Activated T-helper 1 cell treated with anti-CD3 and anti-CD28 coated beads, Interleukin-2, amount 50 U/mL, for 16 hours (primary cell): ENCODE measurements at places on chromosomes 12 and 14.

DNA sequence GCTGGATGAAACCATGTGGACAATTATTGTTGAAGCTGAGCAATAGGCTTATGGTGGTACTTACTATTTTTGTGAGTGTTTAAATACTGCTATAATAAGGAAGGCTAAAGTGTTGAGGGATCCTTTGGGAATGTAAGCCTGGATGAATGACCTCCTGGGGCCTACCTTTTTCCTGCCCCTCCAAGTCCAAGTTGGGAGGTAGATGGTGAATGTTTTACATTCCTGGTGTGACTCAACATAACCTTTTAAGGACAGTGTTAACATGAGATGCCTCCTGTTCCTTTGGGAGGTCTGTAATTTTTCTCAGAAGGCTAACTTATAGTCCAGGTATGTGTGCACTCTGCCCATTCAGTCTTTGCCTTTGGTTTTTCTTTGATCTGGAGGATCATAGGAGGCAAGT is 315.9 kb downstream of the NRXN3 start:
- DNase-seq = no peak

- no peak for DNase-seq
These were observed 50.3 kb downstream of the ADAMTS20 start for GRCh38 chr12:43501703-43502102.

DNA sequence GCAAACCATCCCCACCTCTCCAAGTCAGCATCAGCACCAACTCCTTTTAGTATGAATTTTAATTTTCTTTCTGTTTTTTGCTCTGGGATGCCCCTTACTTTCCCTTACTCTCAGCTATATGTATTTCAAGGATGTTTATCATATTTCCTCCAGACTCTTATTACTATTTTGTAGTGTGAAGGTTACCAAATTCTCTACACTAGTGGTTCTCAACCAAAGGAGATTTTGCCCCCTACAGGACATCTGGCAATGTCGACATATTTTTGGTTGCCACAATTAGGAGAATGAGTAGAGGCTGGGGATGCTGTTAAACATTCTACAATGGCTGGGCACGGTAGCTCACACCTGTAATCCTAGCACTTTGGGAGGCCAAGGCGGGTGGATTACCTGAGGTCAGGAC is 29.1 kb upstream of the SOS2 start:
- no peak for DNase-seq

DNA sequence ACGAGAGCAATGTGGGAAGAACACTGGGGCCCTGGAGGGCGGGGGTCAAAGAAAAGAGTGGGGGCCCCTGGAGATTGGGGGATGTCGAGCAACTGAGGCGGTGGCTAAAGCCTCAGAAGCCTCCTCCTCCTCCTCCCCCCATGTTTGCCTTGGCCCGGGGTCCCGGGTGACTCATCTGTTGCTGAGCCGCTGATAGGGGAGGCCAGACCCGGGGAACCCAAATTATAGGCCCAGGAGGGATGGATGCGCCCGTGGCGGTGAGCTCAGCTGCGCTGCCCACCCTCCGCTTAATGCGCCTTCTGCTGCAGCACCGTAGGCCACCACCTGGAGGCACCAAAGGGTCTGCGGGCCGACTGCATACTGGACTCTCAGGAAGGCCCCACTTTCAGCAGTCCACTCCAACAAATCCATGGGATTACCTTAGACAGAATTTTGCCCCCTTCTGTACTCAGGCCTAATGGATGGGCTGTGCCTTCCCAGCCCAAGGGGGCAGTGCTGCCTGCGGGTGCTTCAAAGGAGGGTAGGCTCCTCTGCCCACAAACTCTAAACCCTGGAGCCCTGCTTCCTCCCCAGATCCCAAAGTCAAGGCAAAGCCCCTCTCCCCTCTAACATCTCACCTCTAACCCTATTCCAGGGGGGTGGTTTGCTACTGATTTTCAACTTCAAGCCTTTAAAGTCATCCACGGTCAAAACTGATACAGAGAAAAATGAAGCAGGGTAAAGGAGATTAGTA is 2.6 kb upstream of the WNT10B start:
- no peak for DNase-seq

DNA sequence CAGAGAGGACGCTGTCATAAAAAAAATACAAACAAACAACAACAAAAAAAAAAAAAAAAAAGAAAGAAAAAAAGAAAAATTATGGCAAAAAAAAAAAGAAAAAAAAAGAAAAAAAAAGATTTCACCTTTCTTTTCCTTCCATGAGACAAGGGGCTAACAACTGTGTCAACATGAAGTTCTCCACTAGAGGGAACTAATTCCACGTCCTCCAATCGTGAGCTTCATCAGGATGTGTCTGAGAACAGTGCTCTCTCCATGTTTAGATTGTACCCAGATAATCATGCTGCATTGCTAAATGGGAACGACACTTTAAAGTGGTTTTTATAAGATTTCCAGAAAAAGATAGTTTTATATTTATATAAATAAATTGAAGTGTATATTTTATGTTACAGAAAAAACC is 96.2 kb upstream of the PTPRB start:
- no peak for DNase-seq

GRCh38 chr12:19151298-19151697 is 21.8 kb downstream of the PLEKHA5 start:
- DNase-seq = no peak

- DNase-seq = no peak
These were observed 211.5 kb upstream of the C14orf180 start for GRCh38 chr14:104367866-104368750.

DNA sequence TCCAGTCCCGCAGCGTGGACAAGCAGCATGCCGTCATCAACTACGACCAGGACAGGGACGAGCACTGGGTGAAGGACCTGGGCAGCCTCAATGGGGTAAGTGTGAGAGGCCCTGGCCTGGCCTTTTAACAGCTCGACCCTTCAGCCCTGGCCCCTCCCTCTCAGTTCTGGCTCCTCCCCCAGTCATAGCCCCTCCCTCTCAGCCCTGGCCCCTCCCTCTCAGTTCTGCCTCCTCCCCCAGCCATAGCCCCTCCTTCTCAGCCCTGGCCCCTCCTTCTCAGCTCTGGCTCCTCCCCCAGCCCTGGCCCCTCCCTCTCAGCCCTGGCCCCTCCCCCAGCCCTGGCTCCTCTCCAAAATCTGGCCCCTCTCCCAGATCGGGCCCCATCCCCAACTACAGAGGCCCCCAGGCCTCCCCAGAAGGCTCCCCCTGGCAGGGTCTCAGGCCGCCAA is 11.2 kb downstream of the CEP170B start:
- no peak for DNase-seq

- DNase-seq = no peak
These were observed 16.0 kb downstream of the ULK1 start for GRCh38 chr12:131910302-131911027.

GRCh38 chr14:87199381-87199780 is 793.6 kb downstream of the GALC start:
- DNase-seq = no peak

GRCh38 chr14:87567618-87568295 is 425.2 kb downstream of the GALC start:
- no peak for DNase-seq

DNA sequence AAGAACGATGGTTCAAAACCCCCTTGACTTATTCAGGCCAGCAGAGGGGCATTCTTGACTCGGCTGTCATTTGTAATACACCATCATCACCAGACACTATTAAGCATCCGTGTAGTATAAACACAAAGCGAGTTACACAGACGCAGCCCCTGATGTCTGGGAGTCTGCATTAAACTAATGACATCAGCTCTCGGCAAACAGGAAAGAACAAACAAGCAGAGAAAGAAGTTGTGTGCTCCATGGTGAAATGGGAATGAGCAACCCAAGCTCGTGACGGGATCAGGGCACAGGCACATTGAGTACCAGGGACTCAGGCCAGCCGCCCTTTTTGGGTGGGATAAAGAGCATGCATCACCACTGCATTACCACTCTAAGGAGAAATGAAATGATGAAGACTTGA is 460.1 kb downstream of the MED13L start:
- no peak for DNase-seq

GRCh38 chr12:94178882-94179281 is 30.5 kb downstream of the PLXNC1 start:
- no peak for DNase-seq

- no peak for DNase-seq
These were observed 958.4 kb downstream of the SLC6A15 start for GRCh38 chr12:83954071-83954789.

- no peak for DNase-seq
These were observed 21.5 kb downstream of the LLPH start for GRCh38 chr12:66109056-66109455.

DNA sequence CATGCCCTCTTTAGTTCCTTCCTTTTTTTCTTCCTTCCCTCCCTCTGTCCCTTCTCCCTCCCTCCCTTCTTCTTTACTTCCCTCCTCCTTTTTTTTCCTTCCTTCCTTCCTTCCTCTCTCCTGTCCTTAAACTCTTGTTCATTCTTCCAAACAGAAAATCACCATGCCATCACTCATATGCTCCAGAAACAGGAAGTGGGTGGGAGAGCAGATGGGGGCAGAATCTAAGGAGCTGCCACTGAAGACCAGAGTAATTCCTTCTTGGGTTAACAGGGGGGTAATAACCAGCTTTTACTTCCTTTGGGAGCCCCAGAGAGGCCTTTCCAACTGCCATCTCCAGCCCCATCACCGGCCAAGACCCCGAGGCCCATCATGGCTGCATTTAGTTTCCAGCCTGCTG is 51.2 kb downstream of the SVOP start:
- no peak for DNase-seq

- DNase-seq = no peak
These were observed 772.5 kb upstream of the ALG10B start for GRCh38 chr12:37543966-37544668.

DNA sequence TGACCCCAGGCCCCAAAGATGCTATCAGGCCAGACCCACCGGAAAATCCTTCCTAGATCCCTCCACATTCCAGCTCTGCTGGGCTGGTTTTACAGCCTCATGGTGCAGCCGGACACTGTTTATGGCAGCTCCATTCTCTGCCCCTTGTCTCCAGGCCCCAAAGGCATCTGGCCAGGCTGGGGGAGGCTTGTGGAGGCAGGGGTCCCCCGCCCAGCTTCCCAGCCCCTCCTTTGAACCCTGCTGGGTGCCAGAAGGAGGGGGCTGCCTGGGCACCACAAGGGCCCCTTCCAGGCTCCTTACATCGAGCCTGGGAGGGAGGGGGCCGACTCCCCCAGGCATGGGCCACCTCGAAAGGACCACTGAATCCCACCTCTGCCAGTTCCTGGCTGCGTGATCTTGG is 19.8 kb upstream of the SMUG1 start:
- DNase-seq = no peak

- no peak for DNase-seq
These were observed 26.3 kb upstream of the BCDIN3D start for GRCh38 chr12:49868952-49869815.

DNA sequence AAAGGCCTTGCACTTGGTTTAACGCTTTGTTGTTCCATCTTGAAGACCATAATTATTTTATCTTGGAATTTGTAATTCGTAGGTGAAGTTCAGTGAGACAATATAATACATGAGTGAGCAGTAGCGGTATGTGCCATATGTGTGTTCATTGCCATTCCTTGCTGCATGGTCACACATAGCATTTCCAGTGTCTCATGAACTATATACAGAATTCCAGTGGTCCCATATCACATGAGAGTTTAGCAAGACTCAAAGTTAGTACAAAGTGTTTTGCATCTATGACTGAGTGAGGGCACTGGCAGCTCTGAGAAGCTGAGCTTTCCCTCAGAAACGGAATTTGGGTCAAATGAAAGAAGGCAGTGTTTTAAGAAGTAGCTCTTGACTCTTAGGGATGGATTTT is 359.8 kb downstream of the FOXG1 start:
- DNase-seq = no peak

DNA sequence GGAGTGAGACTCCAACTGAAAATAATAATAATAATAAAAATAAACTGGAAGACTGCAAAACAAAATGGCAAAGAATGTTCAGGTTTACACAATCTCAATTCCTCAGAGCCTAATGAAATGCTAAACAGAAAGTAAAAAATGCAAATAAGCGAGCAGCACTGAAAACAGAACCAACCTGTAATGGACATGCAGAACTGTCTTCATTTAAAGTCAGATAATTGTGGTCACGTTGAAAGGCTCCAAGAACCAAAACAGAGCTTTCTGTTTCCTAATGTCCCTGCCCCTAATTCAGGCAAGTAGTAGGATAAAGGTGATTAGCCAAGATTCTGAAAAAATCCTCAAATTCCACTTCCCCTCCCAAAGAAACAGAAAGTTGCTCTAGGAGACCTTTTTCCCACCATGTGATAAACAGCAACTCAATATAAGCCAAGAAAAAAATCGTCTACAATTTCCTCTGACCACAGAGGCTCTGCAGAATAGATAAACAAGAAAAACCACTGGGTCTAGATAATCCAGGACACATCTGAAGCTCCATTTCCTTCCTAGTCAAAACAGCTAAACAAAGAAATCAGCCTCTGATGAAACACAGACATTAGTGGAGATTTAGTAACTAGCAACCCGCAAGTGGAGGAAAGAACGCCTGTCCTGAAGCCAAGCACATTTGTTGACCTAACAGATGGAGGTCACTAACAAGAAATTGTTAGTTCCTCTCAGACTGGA is 3.0 kb downstream of the MIS18BP1 start:
- DNase-seq = no peak

DNA sequence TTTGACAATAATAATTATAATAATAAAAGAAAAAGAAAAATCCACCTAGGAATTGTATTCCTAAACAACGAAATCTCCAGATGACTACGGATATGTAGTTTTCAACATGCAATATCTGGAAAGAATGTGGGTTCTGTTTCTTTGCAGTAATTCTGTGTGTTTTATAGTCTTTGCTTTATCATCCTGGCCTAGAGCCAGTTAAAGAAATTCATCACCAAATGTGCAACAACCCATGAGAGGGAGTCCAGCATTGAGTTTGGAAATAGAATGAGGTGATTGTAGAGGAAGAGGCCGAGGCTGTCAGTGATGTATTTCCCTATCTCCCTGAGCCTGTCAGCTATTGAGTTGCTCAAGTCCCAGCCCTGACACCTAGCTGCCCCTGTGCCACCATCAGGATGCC is 200.5 kb upstream of the DCN start:
- DNase-seq = no peak
